ENCODE measurements at places on chromosomes 3 and 15.

GRCh38 chr15:32716915-32717425 is 834 bp upstream of the GREM1 start:
- no peak for DNase-seq

DNA sequence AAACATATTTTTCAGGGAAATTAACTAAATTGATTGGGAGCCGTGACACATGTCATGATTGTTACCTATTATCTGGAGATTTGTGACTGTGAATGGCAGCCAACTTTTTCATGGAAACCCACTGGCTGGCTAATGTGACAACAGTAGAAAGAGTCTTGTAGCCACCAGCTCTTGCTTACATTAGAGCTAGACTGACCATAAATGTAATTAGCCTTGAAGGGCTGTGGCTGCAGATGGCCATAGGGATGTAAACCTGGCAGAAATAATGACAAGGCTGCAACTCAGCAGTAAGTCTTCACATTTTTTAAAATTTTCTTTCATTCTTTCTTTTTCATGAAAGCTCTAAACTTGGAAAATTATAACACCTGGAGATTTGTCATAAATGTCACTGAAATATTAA is 168.2 kb upstream of the ROBO2 start:
- DNase-seq, result no peak

GRCh38 chr3:14304101-14305045 is 98.0 kb upstream of the SLC6A6 start:
- DNase-seq, result no peak

DNA sequence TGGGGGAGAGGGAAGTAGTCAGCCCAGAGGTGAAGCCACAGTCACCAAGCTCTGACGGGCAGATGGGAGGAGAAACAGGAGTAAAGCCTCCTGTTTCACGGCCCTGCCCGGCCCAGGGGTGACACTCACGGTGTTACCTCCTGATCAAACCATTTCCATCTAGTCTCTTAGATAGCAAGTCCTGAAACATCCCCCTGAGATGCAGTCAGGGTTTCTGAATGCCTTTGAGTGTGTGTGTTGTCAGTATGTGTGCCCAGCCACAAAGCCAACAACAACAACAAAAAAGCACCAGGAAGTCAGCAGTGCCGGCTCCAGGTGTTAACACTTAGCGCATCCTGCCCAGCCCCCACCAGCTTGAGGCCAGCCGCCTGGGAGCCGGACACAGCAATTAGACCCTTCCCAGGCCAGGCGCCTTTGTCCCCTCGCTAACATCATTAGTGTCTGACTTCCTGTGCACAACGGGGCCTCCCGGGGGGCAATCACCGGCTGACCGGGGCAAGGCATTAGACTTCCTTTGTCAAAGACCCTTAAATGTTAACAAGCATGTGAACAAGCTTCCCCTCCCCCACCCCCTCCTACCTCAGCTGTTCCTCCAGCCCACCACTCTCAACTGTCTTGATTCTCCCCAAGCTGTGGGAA is 34.5 kb downstream of the IL17RD start:
- peak; percentile 45 for DNase-seq

GRCh38 chr3:61157414-61157813 is 93.8 kb downstream of the FHIT start:
- no peak for DNase-seq

DNA sequence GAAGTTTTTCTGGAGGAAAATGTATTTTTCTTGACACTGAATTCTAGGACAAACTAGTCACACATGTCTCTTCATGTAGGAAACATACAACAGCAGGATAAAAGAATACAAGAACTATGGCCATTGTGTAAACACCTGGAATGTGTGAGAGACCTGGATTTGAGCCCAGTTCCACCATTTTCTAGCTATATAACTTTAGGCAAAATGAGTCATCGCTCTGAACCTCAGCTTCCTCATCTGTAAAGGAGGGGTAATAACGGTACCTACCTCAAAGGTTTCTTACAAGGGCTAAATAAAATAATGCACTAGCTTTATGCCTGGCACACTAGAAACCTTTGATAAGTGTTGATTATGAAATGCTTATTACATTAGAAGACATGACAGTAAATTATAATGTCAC is 57.8 kb downstream of the RIOX2 start:
- DNase-seq, result no peak

- no peak for DNase-seq
Measured at GRCh38 chr3:133153382-133153781, 115.2 kb downstream of the TMEM108 start.

GRCh38 chr15:101431748-101432147 is 57.8 kb downstream of the PCSK6 start:
- DNase-seq, result no peak

GRCh38 chr15:49421991-49422390 is 1.1 kb upstream of the FGF7 start:
- DNase-seq, result no peak

- no peak for DNase-seq
Measured at GRCh38 chr15:89991312-89991711, 9.8 kb upstream of the ZNF710 start.

GRCh38 chr15:31511707-31512310 is 185.2 kb downstream of the KLF13 start:
- DNase-seq, result no peak

DNA sequence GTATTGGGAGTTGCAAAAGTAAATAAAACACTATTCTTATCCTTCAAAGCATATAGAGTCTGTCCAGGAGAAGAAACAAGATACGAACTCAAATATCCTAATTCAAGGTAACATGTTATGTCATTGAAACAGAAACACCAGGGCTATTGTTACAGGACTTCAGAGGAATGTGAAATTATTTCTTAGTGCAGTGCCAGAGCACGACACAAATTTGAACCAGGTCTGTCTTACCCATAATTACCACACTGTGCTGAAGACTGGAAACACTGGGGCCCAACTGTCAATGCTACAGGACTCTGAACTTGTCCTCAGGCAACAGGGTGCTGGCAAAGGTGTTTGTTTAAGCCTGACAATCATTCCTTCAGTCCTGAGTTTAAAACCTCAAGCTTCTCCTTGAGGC is 633.6 kb upstream of the UBE2E2 start:
- DNase-seq, result no peak

DNA sequence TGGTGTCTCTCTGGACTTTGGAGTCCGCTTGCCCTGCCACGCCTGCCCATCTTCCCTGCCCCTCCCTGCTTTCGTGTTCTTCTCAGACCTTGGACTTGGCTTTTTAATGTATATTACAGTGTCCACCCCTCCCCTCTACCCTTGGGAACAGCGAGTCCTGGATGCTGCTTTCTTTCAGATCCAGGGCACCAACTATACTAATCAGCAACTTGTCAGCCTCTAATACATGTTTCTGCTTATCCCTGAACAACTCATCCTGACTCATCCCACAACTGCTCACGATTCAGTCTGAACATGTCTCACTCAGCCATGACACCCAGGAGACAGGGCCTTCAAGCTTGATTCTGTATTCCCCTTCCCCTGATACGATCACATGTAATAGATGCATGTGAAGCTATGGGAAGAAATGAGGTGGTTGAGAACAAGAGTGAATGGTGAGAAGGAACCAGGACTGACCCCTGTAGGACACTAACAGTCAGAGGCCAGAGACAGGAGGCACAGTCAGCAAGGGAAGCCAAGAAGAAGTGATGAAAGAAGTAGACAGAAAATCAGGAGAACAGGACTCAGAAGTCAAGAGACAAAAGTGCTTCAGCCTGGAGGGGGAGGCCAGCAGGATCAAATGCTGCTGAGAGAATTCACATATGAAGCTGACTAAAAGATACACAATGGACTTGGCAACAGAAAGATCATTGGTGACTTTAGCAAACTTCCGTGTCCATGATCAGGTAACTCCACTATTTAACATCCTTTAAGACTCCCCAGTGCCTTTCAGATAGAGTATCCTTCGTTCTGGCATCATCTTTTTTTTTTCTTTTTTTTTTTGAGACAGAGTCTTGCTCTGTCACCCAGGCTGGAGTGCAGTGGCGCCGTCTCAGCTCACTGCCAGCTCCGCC is 35.4 kb downstream of the BCL2L10 start:
- no peak for DNase-seq

GRCh38 chr3:25603703-25604102 is 61.0 kb downstream of the TOP2B start:
- no peak for DNase-seq

DNA sequence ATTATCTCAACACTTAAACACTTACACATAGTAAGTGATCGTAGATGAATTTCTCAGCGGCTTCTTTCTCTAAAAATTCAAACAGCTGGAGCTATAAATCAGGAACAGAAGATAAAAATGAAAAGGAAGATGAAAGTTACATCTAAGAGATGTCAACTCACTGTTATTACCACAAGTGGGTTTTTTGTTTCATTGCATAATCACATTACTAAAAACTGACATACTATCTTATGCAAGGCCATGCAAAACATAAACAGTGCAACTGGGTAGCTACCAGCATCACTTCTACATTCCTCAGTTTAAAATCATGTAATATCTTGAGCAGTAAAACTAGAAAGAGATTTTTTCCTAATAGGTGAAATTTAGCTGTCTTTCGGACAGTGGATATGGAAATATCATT is 14.9 kb downstream of the MINDY4B start:
- no peak for DNase-seq

- DNase-seq, result no peak
Measured at GRCh38 chr3:15099364-15100098, 583 bp upstream of the RBSN start.

GRCh38 chr3:40876009-40876408 is 323.3 kb upstream of the CTNNB1 start:
- DNase-seq, result no peak

DNA sequence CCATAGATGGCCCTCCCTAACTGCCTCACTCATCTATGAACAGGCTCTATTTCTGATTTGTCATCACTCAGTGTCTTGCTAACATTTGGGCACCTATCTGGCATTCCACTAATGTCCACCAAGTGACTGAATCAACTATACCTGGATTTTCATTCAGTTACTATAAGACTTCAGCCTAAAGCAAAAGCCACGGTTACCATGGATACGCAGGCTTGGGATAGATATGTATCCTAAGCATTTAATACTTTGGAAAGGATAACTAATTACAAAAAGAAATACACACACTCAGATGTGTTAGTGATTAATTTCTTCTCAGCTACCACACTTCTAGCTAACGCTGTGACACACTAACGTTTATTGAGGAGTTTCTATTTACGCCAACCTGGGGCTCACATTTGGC is 899.5 kb upstream of the CFAP20DC start:
- DNase-seq, result no peak

GRCh38 chr15:65389226-65389625 is 11.4 kb upstream of the IGDCC3 start:
- no peak for DNase-seq

DNA sequence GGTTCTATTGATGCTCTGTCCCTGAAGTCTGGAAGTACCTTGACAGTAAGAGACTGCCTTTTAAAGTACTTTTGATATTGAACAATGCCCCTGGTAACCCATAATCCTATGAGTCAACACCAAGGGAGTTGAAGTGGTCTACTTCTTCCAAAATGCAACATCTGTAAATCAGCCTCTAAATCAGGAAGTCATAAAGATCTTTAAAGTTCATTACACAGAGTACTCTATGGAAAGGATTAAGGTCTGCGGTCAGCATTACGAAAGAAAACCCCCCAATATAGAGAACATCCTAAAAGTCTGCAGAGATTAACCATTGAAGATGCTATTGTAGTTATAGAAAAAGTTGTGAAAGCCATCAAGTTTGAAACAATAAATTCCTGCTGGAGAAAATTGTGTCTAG is 52.7 kb upstream of the CMC1 start:
- no peak for DNase-seq

DNA sequence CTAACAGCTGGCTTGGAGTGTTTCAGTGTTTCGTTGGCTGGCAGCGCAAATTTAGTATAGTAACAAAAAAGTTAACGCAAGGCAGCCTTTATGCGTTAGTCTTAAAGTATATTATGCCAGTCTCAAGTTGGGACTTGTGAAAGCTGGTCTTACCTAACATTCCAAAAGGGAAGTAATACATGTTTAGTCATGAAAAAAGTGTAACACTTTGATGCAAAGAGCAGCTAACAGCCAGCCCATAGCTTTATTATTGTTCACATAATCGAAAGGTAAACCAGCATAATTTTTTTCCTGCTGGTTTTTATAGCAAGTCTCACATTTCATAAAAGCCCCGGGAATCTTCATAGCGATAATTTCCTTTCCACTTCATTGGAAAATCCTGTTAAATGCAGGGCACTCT is 2.4 kb upstream of the GPR87 start:
- DNase-seq, result no peak

DNA sequence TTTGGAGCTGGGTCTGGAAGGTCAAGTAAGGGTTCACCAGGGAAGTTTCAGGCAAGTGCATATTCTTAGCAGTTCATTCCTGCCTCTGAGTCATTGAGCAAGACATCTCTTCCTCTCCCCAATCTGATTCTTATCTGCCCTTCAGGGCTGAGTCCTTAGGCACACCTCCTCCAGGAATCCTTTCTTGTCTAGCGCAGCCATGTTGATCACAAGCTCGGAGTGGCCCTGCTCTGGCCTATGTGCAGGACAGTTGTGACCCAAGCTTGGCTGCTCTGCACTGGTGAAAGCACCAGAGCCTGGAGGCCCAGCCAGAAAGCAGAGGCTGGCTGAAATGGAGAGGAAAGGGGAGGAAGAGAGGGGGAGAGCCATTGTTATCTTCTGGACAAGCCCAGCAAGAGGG is 30.9 kb upstream of the MRPS22 start:
- no peak for DNase-seq

- DNase-seq, result no peak
Measured at GRCh38 chr3:127821394-127821793, 921 bp downstream of the MGLL start.

- no peak for DNase-seq
Measured at GRCh38 chr15:40323953-40324937, 753 bp downstream of the INAFM2 start.

- no peak for DNase-seq
Measured at GRCh38 chr3:185940951-185941350, 3.1 kb upstream of the TRA2B start.

- no peak for DNase-seq
Measured at GRCh38 chr3:67602816-67603215, 51.6 kb downstream of the SUCLG2 start.

- DNase-seq, result no peak
Measured at GRCh38 chr3:186519021-186519658, 25.0 kb downstream of the CRYGS start.

- no peak for DNase-seq
Measured at GRCh38 chr15:68637767-68638404, 59.1 kb downstream of the CORO2B start.

DNA sequence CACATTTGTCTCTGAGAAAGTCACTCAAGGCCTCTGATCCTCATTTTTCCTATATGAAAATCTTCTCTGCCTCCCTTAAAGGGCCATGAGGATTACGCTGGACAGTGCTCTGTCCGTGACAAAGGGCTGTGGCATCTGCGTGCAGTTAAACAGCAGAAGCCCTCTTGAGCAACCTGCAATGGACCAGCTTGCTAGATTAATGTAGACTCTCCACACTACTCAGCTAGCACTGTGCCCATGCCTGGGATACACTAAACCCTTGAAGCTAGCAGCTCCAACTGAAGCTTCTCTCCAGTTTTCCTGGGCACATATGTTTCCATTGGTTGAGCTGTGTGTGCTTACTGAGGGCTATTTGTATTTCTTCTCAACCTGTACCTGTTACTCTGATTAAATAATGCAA is 303.8 kb downstream of the RPLP1 start:
- DNase-seq, result no peak
